ENCODE measurements at places on chromosomes 3 and 15.

DNA sequence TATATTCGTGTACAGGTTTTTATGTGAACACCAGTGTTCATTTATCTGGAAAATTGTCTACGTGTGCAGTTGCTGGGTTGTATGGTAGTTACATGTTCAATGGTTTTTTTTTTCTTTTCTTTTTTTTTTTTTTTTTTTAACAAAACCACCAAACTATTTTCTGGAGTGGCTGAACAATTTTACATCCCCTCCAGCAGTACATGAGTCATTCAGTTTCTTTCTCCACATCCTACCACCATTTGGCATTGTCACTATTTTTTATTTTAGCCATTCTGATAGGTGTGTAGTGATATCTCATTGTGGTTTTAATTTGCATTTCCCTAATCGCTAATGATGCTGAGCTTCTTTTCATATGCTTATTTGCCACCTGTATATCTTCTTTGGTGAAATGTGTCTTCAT, 256.3 kb upstream of the EOMES start:
- DNase-seq = no peak

DNA sequence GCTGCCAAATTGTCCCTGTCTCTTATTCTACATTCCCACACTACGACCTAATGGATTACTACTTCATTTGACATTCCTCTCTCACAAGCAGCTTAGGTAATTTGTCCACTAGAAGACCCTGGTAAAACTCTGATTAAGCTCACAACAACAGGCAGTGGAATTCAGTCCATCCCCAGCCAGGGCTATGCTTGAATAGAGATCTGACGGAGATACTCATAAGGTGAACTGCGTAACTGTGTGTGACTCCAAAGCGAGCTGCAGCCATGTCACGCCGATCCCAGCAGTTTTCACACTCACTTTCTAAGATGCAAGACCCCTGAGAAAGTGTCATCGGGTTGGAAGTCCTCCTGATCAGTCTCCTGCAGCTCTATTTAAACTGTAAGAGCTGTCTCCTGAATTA, 25.7 kb upstream of the ROBO2 start:
- no peak for DNase-seq

- DNase-seq = no peak
Observed at GRCh38 chr3:116316771-116317170, 128.5 kb downstream of the LSAMP start.

- no peak for DNase-seq
Observed at GRCh38 chr15:50028326-50028725, 90.7 kb downstream of the ATP8B4 start.

DNA sequence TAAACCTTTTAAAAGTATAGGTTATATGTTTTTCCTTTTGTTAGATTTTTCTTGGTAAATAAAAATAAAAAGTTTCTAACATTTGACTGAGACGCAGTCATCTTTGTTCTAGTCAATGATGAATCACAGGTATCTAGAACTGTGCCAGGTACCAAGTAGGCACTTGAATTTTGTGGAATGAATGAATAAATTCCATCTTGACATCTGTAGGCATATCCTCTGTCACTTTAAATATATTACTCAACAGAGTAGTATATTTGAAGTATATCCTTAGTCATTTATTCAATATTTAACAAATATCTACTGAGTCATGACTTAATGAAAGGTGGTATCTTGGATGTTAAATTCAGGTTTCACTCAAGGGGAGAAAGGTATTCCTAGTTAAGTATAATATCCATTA, 828.4 kb downstream of the TUSC7 start:
- no peak for DNase-seq

DNA sequence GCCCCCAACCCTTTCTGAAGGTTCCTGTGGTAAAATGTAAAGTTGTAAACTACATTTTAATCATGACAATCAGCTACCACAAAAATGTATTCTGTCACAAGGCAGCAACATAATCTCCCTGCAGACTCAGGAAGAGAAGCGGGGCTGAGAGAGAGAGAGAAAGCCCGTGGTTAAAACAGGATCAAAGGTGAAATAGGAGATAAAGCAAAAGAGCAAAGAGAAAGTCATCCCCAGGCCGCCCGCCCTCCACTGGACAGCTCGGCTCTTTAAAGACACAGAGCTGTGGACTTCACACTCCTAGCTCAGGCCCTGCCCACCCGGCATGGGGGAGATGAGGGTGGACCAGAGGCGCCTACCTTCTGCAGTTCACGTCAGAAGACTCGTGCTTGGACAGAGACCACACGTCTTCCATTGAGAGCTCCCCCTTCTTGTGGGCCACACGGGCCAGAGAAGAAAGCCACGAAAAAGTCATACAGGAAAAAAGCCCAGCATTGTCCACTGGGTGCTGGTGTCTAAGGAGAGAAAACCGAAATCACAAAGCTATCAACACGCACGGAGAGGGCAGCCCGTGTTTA, 29.4 kb downstream of the ABCC5 start:
- no peak for DNase-seq

DNA sequence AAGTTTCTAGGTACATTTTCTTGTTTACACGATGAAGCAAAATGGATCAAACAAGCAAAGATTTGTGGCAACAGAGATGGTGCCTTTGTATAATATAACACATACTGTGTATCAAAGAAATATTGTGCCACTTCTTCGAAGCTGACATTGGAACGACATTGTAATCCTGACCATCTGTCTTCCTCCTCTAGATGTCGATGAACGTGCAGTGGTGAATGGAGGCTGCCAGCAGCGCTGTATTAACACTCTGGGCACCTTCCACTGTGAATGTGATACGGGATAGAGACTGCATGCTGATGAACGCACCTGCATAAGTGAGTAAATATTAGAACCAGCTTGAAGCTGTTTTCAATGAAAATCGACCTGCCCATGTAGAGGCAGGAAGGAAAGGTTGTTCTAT, 613.3 kb upstream of the GOLIM4 start:
- DNase-seq = no peak
